Left renal cortex interstitium (tissue), 4 donors: ENCODE measurements at places on chromosomes 12 and 14.

DNA sequence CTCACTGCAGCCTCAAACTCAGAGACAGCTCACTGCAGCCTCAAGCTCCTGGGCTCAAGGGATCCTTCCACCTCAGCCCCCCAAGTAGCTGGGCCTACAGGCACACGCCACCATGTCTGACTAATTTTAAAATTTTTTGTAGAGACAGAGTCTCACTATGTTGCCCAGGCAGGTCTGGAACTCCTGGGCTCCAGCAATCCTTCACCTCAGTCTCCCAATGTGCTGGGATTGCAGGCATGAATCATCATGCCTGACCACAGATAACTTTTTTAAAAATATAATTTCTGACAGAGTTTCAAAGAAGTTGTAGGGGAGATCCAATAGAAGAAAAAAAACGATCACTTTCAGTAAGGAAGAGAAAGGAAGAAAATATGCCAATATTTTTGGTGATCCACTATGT, 189.7 kb upstream of the CDKN3 start:
- DNase-seq, result no peak

DNA sequence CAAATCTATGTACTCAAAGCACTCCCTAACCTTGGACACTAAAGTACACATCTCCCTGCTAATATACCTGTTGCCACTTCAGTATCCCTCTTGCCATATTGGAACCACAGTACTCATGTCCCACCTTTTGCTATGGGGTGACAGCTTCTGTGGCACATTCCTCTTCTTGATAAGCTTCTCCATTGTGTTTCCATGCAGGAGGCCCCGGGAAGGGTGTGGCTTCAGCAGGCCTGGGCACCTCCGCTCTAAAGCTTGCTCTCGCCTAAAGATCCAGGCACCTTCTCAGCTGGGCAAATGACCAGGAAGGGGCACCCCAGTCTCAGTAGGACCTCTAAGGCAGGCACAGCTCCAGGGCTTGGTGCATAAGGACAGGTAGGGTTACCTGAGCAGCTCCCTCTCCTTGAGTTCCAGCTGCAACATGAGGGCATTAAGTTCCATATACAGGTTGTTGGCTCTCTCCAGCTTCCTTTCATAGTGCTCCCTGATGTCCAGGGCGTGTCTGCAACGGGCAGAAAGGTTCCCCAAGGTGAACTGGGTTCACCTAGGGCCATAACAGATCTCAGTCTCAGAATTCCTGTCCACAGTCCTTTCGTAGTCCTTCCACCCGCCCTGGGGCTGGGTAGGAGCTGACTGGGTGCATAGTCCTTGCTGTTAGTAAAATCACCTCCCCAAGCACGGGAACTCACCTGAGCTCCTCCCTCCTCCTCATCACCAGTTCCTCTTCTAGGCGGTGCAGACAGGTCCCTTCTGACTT, 15.9 kb downstream of the MAP3K12 start:
- DNase-seq, result no peak

DNA sequence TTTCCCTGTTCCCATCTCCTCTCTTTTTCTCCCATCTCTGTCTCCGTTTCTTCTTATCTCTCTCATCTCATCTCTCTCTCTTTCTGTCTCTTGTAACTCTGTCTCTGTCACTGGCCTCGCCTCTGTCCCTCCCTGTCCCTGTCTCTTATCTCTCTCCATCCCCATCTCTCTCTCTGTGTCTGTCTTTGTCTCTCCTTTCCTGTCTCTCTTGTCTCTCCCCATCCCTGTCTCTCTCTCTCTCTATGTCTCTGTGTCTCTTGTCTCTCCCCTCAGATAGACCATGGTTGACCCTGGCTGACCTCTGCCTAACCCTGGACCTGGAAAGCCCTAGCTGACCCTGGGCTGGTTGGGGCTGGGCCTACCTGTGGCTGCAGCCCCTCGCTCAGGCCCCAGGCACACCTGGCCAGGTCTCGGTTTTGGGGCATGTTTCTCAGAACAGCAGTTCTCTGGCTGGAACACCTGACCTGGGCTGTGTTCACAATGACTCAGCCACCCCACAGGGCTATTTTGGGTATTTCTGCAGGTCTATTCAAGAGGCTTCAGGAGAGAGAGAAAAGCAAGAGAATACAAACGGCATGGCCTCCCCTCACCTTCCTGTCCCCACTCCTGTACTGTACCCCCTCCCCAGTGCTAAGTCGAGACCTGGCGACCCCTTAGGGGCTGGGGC, 174.4 kb downstream of the TMEM121 start:
- no peak for DNase-seq

GRCh38 chr14:76715511-76716081, 45.7 kb upstream of the VASH1 start:
- DNase-seq, result no peak

DNA sequence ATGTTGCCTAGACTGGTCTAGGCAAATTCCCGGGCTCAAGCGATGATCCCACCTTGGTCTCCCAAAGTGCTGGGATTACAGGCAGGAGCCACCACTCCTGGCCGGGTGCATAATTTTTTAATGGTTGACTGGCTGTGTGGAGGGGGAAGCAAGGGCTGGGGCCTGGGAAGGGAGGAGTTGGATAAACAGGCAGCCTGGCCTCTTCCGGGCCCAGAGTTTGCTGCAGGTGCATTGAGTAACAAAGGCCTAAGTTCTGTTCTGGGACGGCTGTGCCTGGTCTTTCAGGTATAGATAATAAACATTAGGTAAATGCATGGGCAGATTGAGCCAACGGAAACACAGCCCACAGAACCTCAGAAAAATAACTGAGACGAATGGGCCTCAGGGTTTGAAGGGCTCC, 191.3 kb upstream of the TBX3 start:
- DNase-seq, result no peak

- no peak for DNase-seq
Measured at GRCh38 chr12:105698075-105698474, 367.6 kb downstream of the C12orf75 start.

- no peak for DNase-seq
Measured at GRCh38 chr14:61737915-61738314, 24.3 kb upstream of the SNAPC1 start.

DNA sequence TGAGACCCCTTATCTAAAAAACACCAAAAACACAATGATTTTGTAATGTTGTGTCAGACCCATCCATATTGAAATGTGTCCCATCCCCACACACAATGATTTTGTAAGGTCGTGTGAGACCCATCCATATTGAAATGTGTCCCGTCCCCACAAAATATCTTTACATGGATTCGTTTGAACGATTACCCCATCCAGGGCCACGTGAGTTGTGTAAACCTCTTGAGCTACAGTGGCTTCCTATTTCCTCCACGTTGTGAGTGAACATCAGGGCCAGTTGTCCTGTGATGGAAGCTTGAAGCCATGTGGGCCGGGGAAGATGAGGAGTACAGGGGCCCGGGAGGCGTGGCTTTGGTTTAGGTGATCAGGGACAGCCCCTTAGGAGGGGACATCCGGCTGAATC, 27.0 kb upstream of the ULK1 start:
- no peak for DNase-seq

DNA sequence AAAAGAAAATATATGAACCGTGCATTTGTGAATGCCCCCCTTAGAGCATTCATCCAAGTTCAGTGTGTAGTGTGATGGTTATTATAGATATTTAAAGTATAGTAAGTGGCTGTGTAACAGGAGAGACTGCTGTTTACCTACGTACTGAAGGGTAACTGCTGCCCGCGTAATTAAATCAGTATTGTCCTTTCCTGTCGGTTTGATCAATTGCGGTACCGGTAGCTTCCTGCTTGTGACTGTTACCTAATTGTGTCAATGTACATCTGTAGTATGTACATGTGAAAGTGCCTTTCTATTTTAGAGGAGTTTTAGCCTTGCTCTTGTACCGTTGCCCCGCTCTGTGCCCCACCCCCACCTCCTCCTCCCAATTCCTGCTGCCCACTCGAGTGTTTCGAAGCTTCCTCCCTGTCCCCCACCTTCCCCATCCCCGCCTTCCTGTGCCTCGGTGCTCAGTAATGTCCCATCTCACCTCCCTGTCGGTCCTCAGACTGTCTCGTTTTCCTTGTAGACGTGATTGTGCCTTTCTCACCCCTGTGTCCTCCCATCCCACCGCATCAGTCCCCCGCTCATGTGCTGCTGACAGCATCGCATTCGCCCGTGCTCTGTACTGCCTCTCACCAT, 75.0 kb downstream of the KICS2 start:
- DNase-seq, result peak; percentile 37

DNA sequence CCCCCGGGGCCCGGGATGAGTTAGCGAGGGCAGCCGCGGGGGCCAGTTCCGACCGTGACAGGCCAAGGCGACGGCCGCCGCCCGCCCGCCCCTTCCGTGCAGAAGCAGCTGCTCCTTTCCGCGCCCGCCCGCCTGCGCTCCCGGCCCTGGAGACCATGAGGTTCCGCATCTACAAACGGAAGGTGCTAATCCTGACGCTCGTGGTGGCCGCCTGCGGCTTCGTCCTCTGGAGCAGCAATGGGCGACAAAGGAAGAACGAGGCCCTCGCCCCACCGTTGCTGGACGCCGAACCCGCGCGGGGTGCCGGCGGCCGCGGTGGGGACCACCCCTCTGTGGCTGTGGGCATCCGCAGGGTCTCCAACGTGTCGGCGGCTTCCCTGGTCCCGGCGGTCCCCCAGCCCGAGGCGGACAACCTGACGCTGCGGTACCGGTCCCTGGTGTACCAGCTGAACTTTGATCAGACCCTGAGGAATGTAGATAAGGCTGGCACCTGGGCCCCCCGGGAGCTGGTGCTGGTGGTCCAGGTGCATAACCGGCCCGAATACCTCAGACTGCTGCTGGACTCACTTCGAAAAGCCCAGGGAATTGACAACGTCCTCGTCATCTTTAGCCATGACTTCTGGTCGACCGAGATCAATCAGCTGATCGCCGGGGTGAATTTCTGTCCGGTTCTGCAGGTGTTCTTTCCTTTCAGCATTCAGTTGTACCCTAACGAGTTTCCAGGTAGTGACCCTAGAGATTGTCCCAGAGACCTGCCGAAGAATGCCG, 699 bp downstream of the MGAT2 start:
- DNase-seq, result no peak

DNA sequence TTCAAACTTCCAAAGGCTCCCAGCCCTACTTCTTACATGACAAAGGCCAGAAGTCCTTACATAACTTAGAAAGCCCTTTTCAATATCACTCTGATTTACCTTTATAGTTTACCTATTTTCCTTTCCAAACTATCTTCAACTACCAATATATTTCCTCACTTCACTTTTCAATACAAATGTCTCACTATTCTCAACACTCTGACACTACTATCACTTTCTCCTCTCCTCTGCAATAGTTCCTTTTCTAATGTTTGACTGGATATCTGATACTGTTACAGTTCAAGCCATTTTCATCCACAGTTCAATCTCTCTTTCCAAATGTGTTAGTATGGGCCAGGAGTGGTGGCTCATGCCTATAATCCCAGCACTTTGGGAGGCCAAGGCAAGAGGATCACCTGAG, 3.3 kb downstream of the SARNP start:
- DNase-seq, result no peak

DNA sequence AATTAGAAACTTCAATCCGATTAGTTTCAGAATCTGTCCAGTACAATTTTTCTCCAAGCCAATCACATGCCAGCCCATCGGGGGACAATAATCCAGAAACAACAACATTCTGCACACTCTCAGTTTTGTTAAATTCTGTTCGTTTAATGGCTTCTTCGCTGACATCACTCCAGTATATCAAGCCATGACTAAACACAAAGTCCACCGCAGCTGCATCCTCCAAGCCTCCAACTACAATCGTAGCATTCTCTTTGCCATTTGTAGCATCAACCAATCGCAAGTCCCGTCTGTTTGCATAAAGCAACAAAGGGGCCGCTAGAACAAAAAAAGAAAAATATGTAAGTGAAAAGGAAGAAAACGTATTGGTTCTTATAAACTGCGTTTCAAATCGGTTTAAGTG, 22.5 kb downstream of the LRP6 start:
- DNase-seq, result no peak

- no peak for DNase-seq
Measured at GRCh38 chr14:24701062-24701461, 67.1 kb upstream of the GZMB start.

GRCh38 chr12:49827401-49828099, 663 bp downstream of the NCKAP5L start:
- peak; percentile 63 for DNase-seq

- no peak for DNase-seq
Measured at GRCh38 chr12:5031958-5032357, 11.7 kb upstream of the KCNA5 start.

GRCh38 chr14:102279282-102279681, 25.7 kb downstream of the MOK start:
- DNase-seq, result no peak

- DNase-seq, result no peak
Measured at GRCh38 chr12:12592930-12593329, 18.7 kb upstream of the CREBL2 start.

- no peak for DNase-seq
Measured at GRCh38 chr14:84128050-84128449, 1401.9 kb upstream of the FLRT2 start.

- no peak for DNase-seq
Measured at GRCh38 chr12:28121899-28122655, 68.2 kb upstream of the CCDC91 start.

DNA sequence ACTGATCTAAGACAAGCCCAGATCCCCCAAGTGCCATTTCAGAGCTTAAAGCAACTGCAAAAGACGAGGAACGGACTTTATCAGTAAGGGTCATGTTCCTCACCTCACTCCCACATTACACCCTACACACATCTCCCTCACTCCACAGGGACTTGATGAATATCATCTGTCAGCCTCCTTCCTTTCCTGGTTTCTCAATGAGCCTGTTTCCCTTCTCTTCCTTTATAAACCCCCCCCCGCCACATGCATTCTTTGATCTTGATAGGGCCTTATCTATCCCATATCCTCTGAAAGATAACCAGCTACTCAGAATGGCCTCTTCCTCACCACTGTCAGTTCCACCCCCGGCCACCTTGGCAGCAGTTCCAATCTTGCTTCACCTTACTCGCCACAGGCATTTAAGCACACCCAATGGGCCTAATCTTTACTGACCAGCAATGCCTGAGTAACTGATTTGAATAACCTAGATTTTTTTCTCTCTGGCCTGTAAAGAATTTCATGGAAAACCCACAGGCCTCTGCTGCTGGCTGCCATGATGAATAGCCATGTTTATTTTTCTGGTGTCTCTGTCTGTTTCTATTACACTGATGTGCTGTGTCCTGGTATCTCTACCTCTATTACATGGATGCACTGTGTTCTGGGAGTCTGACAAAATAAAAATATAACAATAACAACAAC, 138.7 kb downstream of the PHLDA1 start:
- no peak for DNase-seq

GRCh38 chr12:8566525-8566924, 25.8 kb upstream of the CLEC4E start:
- DNase-seq, result no peak

- DNase-seq, result no peak
Measured at GRCh38 chr12:131915000-131915689, 13.9 kb upstream of the PUS1 start.

DNA sequence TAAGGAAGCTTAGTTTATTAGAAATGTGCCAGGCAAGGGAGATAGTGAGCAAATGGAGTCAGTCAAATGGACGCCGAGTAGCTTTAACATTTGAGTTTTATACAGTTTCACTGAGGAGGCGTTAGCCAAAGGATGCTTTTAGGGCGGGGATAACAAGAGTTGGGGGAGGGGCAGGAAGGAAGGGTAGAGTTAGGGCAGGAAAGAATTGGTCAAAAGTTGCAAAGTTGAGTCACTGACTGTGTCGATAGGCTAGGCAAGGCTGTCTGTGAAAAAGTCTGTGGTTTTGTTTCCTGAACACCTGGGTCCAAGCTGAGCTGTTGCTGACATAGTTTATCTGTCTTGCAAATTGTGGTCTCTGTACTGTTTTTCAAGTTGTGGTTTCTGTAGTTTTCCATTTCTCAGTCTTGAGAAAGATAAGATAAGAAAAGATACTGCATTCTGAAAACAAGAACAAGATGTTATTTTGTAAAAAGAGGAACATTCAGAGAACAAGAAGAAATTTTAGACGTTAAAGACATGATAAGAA, 62.6 kb upstream of the RESF1 start:
- no peak for DNase-seq

GRCh38 chr12:53122961-53123468, 19.7 kb downstream of the SOAT2 start:
- DNase-seq, result no peak
